Heart left ventricle (tissue), 16 donors: ENCODE measurements at places on chromosomes 13 and 19. TPM values are rescaled to one million over a fixed set of nuclear protein-coding genes. Genes with fewer than 3 reads are reported as not detected.

DNA sequence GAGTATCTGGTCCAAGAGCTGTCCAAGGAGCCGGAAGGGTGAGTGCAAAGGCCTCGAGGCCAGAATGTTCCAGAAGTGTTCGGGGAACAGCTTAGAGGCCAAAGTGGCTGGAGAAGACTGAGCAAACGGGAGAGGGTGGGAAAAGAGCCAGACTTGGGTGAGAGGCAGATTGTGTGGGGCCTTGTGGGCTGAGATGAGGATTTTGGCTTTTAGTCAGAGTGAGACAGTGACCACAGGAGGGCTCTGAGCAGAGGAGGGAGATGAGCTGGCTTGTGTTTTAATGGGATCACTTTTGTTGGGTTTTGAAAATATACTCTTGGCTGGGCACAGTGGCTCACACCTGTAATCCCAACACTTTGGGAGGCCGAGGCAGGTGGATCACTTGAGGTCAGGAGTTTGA lies 5.6 kb downstream of the NANOS2 start:
- DNase-seq = no peak
- no peaks in the 10 kb centered on the region for H3K4me1 ChIP-seq
- H3K27ac ChIP-seq = no peak overlapping the region
- peaks cover 10% of the 10 kb centered on the region for H3K27me3 ChIP-seq

Gene RFPL4A
- not detected for total RNA-seq

Gene GJB6
- total RNA-seq = not detected

DNA sequence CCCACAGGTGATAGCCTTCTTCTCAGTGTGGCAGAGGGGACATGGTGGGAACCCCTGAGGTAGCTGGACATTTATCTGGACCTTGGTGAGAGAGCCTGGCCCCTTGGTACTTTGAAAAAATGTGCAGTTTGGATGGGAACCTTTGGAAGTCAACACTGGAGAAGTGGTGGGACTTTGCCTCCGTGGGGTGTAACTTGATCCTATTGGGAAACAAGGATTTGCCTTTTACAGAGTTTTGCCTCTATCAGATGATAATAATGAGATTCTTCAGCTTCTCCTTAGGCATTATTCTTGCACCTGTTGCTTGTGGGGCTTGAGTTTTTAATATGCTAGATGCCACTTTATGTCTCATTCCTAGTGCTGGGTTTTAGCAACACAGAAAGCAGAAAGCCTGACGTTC lies 99.0 kb downstream of the ERCC5 start:
- H3K4me3 ChIP-seq = no peak overlapping the region
- no peak overlapping the region for H3K27ac ChIP-seq
- H3K4me1 ChIP-seq = no peaks in the 10 kb centered on the region
- H3K36me3 ChIP-seq = no peaks in the 10 kb centered on the region
- DNase-seq = no peak

DNA sequence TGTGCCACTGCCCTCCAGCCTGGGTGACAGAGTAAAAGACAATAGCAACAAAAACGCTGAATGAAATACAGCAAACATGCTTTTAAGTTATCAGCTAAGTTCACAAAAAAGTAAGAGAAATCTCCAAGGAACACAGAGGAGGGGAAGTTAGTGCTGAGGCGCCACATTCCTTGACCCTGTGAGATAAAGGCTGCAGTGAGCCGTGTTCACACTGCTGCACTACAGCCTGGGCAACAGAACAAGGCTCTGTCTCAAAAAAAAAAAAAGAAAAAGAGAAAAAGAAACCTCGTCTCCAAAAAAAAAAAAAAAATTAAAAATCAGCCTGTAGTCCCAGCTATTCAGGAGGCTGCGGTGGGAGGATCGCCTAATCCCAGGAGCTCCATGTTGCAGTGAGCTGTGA lies 16.3 kb upstream of the DOCK6 start:
- H3K27me3 ChIP-seq = no peaks in the 10 kb centered on the region
- no peaks in the 10 kb centered on the region for H3K36me3 ChIP-seq
- no peak for DNase-seq
- H3K4me1 ChIP-seq = peaks cover 17% of the 10 kb centered on the region
- H3K27ac ChIP-seq = peak overlapping the region; percentile 46

- H3K27me3 ChIP-seq = no peaks in the 10 kb centered on the region
- no peaks in the 10 kb centered on the region for H3K36me3 ChIP-seq
- H3K4me1 ChIP-seq = no peaks in the 10 kb centered on the region
- no peak within 1 kb of the TSS for H3K4me3 ChIP-seq
- DNase-seq = peak; percentile 75
- H3K27ac ChIP-seq = no peak within 1 kb of the TSS
Measured at GRCh38 chr13:51844862-51845573, at the start of gene TMEM272. TSS of gene TMEM272 (minus strand) at chr13:51845177. CDS start at chr13:51838530, 6,647 bp downstream.

DNA sequence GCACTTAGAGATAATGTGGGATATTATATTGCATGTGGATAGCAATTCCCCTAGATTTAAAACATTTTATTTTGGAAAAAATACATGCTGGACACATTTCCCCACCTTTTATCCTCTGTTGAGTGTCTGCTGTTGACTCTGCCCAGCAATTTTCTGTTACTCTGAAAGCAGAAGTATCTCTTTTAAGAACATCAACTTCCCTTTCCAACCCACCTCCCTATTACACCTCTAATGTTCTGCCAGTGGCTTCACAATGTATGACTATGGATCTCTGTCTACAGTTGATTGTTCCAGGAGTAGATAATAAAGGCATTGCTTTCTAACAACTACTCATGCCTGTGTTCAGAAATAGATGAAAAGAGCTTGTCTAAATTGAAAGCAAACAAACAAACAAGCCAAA lies 754.8 kb upstream of the SLITRK6 start:
- no peak overlapping the region for H3K4me3 ChIP-seq
- no peak for DNase-seq
- H3K36me3 ChIP-seq = no peaks in the 10 kb centered on the region
- H3K4me1 ChIP-seq = no peaks in the 10 kb centered on the region

- no peaks in the 10 kb centered on the region for H3K36me3 ChIP-seq
- H3K4me3 ChIP-seq = no peak overlapping the region
- H3K4me1 ChIP-seq = no peaks in the 10 kb centered on the region
- H3K27ac ChIP-seq = no peak overlapping the region
Measured at GRCh38 chr19:48539503-48540096, 12.4 kb upstream of the SULT2B1 start.

Gene ICAM4
- total RNA-seq = 1.2 TPM

DNA sequence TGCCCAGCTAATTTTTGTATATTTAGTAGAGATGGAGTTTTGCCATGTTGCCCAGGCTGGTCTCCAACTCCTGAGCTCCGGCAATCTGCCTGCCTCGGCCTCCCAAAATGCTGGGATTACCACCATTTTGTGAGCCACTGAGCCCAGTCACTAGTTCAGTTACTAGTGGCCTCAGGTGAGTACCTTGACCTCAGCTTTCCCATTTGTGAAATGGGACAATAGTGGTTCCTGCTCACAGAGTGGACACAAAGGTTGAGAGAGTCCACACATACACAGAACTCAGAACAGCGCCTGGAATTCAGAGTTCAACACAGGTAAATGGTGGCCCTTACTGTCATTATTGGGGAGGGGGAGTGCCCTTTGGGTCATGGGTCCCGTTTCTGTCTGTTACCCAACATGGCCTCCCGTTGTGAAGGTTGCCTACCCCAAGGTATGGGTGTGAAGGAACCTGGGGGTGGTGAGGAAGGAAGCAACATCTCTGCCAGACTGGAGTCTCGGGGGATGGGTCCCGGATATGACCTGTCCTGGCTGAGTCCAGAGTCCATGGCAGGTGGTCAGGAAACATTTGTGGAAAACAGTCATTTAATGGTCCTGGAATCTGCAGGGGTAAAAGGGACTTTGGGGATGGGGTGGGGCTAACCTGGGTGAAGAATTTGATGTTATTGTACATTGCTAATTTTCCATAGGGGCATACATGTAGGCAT lies 11.7 kb upstream of the IRGC start:
- H3K27ac ChIP-seq = no peak overlapping the region
- no peak overlapping the region for H3K4me3 ChIP-seq
- H3K4me1 ChIP-seq = peaks cover 11% of the 10 kb centered on the region
- no peaks in the 10 kb centered on the region for H3K36me3 ChIP-seq
- DNase-seq = no peak
